Activated CD4-positive, CD25-positive, alpha-beta regulatory T cell treated with anti-CD3 and anti-CD28 coated beads, Interleukin-2, amount 50 U/mL, for 72 hours (primary cell): ENCODE measurements at places on chromosomes 6 and 20.

DNA sequence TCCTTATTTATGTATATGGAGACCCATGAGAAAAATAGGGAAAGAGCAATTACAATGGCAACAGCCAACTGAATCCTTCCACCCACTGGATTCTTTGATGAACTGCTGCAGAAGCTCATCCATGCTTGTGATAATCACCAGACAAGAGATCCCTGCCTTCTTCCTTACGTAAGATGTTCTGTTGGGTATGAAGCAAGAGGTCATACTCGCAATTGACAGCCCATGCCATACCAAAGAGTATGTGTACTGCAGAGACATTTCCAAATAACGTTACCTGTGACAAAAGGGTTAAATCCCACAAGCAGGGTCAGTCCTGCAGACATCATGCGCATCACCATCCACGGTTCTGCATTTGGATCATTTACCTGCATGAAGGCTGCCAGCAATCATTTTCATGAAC, 27.8 kb downstream of the ELOVL5 start:
- DNase-seq, result no peak

DNA sequence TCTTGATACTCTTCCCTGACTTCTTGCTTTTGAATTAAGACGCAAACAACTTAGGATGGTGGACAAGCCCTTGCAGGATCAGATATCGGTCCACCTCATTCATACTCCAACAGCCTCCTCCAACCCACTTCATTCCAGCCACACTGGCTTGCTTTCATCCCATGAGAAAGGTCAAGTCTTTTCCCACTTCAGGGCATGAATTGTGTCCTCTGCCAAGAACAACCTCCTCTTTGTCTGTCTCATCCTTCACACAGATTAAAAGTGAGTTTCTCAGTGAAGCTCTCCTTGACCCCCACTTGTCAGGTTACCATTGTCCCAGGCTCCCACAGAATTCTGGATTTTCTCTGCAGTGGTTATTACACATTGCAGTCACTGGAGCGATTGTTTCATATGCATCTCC, 91.8 kb upstream of the TGM3 start:
- DNase-seq, result no peak

DNA sequence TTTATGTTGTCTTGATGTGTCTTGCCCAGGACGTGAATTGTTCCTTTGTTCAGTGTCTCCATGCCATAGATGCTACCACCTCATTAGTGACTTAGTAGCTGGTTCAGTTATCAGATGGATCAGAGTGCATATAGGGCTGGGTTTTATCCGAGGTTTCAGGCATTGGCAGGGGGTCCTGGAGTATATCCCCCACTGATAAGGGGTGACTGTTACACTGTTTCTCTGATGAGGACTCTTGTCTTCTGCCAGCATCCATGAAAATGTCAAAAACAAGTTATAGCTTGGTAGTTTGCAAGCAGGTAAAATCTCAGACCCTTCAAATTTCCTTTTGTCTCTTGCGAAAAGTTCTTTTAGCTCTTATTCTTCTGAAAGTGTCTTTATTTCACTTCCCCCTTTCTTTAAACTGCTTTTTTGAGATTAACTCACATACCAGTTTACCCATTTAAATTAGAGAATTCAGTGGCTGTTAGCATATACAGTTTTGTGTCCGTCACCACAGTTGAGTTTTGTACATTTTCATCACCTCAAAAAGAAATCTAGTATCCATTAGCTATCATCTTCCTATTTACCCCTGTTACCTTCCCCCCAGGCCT, 109.2 kb downstream of the CDYL start:
- no peak for DNase-seq

GRCh38 chr6:90197854-90198496, 98.7 kb downstream of the BACH2 start:
- DNase-seq, result no peak

GRCh38 chr6:131685266-131685780, 15.9 kb downstream of the OR2A4 start:
- DNase-seq, result no peak

DNA sequence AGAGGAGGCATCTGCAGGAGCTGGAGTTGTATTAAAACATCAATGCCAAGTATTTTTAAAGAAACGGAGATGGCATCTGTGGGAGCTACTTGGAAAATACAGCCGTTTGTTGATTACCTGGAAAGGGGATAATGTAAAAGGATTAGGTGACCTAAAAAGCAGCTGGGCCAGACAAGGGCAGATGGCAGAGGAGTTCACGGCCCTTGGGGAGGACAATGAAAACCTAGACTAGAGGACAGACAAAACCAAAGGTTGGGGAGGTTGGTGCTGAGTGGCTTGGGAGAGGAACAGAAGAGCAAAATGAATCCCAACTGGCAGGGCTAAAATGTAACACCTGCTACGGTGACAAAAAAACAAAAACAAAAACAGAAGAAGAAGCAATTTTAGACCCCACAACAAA, 260.5 kb upstream of the JARID2 start:
- DNase-seq, result no peak

DNA sequence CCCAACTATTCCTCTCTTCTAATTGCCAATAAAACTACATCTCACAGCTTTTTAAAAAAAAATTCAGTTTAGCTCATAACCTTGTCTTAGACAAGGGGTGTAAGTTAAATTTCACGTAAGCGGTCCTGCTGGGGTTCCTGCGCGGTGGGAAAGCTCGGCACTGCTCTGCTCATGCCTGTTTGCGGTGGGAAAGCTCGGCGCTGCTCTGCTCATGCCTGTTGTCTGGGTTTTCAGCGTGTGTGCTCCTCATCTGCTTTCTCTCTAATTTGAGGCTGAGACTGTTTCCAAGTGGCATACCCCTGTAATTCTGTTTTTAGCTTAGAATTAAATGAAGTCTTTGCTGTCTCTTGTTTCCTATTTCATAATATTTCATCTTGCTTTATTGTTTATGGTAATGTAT, 18.6 kb downstream of the ARID1B start:
- no peak for DNase-seq

GRCh38 chr20:56187534-56188165, 60.9 kb upstream of the MC3R start:
- DNase-seq, result no peak
